ENCODE measurements at places on chromosomes 7 and 10.

GRCh38 chr7:101953248-101953819 is 135.9 kb downstream of the CUX1 start:
- DNase-seq = no peak

DNA sequence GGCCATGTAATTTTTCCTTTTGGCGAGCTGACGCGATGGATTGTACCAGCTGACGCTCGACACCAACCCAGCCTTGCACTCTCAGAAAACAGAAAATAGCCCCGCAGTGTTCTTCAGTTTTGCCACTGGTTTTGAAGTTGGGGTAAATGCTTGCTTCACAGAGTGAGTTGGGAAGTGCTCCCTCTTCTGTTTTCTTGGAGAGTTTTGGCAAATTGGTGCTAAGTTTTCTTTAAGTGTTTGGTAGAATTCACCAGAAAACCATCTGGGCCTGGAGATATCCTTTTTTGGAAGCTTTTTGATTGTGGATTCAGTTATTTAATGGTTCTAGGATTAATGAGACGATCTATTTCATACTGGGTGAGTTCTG is 252.8 kb downstream of the ELFN1 start:
- DNase-seq = no peak

DNA sequence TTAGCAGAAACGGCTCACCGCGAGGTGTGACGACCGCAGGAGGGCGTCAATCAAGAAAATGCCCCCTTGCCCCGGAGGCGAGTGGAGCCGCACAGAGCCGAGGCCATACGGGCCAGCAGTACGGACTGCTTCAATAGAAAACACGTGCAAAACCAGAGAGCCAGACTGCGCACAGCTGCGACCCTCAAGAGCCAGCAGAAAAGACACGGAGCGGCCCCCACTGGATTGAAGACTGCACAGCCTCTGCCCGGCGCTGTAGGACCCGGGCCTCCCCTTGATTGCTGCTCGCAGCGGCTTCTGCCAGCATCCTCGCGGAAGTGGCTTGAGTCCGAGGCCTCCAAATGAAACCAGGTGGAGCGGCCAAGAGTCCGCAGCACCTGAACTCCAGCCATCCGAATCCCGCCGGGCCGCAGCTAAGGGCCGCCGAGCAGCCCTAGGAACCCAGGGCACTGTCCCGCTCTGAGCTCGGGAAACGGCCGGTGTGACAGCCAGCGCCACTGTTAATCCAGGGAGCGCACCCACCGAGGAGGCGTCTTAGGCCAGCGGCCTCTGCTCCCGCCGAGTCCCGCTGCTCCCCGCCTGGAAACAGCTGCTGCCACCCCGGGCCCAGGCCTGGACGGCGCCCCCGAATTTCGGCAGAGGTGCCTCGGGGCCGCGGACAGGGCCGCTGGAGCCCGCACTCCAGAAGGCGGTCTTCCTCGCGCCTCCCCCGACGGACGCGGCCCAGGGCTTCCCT is 660 bp upstream of the HHEX start:
- DNase-seq = no peak

- DNase-seq = no peak
These were observed 3.3 kb upstream of the MAP3K8 start for GRCh38 chr10:30430544-30431298.

- DNase-seq = peak; percentile 80
These were observed at the start of gene AIFM2 for GRCh38 chr10:70132098-70133029. AIFM2 (minus strand) TSS chr10:70132825; CDS start chr10:70124084, 8,741 bp downstream.

DNA sequence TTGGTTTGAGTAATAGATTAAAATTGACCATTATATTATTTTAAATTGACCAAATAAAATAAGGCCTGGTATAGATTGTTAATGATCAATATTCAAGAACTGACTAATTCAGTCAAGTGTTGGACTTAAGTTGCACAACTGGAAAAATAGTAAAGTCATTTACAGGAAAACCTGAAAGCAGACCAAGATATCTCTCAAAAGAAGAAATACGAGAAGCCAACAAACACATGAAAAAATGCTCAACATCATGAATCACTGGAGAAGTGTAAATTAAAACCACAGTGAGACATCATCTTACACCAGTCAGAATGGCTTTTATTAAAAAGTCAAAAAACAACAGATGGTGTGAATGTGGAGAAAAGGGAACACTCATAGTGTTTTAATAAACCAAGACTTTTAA is 80.4 kb upstream of the MALRD1 start:
- DNase-seq = no peak

- no peak for DNase-seq
These were observed 480.5 kb downstream of the PHTF2 start for GRCh38 chr7:78279032-78279431.

- no peak for DNase-seq
These were observed 20.3 kb upstream of the GIMAP2 start for GRCh38 chr7:150665089-150665748.
